Sciatic nerve (tissue), 2 donors: ENCODE measurements at places on chromosomes 2 and 18. TPM values are rescaled to one million over a fixed set of nuclear protein-coding genes. Genes with fewer than 3 reads are reported as not detected.

NEB gene
- 2.2 TPM for total RNA-seq

DNA sequence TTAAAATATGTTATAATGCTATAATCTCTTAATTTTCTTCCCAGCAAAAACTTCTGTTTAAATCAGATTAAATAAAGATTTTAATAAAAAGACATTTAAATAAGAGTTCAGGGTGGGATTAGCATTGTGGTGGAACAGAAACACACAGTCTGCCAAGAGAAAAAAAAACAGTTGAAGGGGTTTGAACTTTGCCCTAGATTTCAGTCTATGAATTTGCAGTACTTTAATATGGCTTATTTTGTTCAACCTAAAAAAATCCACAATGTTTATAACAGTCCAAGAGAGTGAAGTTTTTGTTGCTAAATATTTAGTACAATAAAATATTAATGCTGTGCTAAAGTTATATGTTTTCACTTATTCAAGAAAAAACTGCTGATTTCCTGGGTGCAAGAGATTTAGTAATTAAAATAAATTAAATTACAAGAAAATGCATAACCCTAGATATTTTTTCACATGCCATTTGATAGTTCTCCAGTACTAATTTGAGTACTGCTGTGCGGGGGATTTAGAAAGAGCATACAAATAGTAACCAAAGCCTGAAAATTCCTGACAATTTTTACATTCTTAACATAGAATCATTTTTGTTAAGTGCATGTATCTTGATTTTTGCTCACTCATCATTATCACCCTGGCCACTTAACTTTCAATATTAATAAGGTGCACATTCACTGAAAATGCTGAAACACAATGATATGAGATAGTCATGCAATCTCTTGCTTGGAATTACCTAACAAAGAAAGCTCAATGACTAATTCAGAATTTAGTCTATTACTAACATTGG is 52.6 kb downstream of the SLC40A1 start:
- no peak for DNase-seq

GRCh38 chr18:13453714-13454113 is 235.2 kb downstream of the LDLRAD4 start:
- no peak for DNase-seq

DNA sequence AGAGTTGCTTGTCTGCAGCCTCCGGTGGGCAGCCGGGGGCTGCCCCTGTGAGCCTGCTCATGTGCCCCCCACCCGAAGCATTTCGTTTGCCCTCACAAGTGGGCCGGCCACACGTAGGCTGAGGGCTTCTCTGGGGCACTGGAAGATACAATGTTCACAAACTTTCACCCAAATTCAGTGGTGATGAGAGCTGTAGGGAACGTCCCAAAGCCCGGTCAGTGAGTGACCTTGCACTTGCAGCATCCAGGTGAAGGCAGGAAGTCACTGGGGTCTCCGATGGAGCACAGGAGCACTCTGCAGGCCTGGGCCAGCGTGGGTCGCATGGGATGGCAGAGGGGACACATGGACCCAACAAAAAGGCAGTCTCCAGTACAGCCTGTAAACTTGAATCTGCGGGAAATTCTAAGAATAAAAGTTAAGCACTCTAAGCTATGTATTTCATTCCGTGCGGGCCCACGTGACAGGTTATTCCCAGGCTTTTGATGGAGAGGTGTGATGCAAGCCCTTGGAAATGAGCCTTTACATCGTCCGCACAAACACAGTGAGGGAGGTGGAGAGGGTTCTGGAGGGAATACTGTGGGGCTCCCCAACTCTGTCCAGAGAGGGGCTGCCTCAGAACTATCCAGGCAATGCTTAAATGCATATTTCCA is 42.5 kb downstream of the CNGA3 start:
- DNase-seq: no peak
